ENCODE measurements at places on chromosomes 12 and 14. TPM values are rescaled to one million over a fixed set of nuclear protein-coding genes. Genes with fewer than 3 reads are reported as not detected.

GRCh38 chr14:34013721-34014060 lies 62.8 kb upstream of the EGLN3 start:
- no peak for DNase-seq

DNA sequence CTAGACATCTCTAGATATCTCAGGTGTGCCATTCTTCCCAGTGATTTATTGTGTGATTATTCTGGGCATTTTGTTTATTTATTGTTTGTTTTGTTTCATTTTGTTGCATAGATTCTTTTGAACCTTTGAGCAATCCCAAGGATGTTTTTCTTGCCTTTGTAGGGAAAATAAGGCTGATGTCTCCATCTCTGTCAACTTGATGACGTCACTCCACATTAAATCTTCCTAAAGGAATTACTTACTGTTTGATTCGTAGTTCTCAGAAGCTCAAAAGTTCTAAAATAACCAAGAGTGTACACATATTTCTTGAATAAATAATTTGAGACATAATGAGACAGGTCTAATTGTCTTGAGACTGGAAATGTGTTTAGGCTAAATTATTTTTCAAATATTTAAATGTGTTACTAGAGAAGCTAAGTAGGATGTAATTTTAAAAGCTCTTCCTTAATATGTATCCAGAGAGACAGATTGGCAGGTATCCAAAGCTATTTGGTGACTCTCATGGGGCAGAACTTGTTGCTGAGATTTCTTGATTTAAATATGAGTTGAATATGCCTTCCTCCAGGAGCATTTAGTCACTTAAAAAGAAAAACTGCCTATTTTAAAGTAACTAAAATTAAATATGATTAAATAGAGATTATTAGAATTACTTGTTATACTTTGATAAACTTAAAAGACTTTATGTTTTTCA lies 128.7 kb downstream of the CNTN1 start:
- no peak for DNase-seq

DNA sequence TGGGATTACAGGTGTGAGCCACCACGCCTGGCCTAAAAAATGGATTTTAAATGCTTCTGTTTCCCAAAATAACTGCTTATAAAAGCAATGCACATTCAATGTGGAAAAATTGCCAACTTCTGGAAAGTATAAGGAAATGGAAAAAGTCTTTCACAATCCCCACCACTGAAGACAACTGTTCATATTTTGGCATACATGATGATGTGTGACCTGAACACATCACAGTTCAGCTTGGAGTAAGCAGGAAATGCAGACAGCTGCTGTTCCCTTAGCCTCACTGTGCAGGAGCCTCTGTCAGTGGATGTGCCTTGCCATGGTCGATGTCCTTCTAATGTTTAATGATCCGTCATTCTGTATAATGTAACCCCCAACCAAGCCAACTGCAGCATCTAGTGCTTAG lies 5.2 kb downstream of the MTERF2 start:
- DNase-seq, result no peak

DNA sequence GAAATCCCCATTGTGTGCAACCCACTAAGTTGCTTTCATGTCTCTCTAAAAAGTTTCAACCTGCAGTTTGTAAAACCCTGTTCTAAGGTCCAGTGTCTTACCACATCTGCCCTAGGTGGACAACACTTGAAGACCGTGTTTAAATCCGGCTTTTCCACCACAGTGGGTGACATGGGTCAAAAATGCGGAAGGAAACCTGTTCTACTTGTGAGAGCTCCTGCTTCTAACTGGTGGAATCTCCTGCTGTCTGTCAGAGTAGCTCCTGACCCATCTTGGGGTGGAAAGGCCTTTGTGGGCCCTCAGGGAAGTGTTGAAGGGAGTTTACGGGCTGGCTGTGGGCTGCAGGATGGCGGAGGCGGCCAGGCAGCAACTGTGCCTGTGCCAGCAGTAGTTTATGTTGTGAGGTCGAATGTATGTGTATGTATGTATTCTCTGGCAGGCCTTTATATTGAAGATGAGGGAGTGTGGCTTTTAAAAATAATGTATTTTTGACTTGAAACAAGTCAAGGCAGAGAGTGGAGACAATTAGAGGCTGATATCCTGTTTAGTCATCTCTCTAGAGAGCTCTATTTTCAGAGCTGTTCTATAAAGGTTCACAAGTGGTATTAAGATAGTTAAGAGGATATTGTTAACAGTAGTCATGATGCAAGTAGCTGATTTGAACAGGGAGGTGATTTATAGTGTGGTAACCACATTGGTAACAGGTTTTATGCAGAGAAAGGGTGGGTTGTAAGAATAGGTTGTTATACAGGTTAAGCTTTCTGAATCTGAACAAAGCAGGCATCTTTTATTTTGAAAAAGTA lies 67.0 kb downstream of the PRKCH start:
- no peak for DNase-seq

DNA sequence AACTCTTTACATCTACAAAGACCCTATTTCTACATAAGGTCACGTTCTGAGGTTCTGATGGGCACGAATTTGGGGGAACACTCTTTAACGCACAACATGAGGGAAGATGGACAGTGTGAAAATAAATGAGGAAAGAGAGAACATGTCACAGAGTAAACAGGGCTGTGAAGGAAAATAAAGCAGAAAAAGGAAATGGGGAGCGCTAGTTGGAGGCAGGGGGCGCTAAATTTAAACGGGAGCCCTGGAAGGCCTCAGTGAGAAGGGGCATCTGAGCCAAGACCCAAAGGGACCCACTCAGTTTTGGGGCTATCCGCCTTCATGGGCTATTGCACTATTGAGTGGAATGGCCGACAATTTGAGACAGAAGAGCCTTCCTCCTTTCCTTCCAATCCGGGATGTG lies 50.5 kb downstream of the PLXNC1 start:
- no peak for DNase-seq

GRCh38 chr12:108169708-108170107 lies 40.6 kb downstream of the WSCD2 start:
- DNase-seq, result no peak

GRCh38 chr14:100190126-100190525 lies 30.7 kb upstream of the DEGS2 start:
- DNase-seq, result no peak

CCDC60 gene
- not detected for polyA plus RNA-seq

Measured in heart left ventricle (tissue), 16 donors.